NCI-H524 treated with DMSO at 0.1 percent for 48 hours (cell line): ENCODE measurements at places on chromosomes 11 and 22.
A peak's percentile ranks its signal among the peaks of the same experiment; 100 is the strongest.

DNA sequence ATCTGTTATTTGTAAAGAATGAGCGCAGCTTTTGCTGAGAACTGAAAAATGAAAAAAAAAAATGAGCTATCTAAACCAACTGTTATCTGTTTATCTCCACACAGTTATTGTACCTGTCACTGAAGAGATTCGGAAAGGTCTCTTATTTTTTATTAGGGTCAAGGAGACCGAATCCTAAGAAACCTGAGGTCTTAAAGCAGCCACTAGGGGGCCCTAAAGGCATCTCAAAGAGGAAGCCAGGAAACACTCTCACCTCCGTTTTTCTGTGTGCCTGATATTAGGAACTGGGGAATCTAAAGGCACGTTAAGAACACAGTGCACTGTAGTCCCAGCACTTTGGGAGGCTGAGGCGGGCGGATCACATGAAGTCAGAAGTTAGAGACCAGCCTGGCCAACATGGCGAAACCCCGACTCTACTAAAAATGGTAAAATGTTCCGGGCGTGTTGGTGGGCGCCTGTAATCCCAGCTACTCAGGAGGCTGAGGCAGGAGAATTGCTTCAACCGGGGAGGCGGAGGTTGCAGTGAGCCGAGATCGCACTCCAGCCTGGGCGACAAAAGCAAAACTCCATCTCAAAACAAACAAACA, 3.5 kb upstream of the LARGE1 start:
- DNase-seq, result peak; percentile 29

DNA sequence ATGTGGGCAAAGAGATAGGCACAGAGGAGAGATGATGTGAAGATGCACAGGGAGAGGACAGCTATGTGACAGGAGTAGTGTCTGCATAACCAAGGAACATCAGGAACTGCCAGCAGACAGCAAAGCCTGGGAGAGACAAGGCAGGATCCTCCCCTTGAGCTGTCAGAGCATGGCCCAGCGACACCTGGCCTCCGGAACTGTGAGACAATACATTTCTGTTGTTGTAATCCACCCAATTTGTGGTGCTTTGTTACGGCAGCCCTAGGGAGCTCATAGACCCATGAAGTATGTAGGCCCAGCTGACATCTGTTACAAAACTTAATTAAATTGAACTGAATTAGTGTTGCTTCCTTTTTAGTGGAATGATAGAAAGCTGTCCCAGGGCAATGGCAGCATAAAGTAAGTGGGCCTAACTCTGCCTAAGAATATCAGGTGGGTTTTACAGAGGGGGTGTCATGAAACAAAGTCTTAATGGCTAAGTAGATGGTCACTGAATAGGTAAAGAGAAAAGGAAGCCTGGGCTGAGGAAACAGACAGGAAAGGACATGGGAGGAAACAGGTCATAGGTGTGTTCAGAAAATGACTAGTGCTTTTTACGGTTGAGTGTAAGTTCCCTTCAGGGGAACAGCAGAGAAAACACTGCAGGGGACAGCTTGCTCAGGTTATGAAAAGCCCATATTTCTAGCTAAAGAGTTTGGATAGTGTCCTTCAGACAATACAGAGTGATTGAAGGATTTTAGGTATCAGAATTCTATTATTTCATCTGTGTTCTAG, 24.8 kb downstream of the RASSF10 start:
- DNase-seq, result no peak

DNA sequence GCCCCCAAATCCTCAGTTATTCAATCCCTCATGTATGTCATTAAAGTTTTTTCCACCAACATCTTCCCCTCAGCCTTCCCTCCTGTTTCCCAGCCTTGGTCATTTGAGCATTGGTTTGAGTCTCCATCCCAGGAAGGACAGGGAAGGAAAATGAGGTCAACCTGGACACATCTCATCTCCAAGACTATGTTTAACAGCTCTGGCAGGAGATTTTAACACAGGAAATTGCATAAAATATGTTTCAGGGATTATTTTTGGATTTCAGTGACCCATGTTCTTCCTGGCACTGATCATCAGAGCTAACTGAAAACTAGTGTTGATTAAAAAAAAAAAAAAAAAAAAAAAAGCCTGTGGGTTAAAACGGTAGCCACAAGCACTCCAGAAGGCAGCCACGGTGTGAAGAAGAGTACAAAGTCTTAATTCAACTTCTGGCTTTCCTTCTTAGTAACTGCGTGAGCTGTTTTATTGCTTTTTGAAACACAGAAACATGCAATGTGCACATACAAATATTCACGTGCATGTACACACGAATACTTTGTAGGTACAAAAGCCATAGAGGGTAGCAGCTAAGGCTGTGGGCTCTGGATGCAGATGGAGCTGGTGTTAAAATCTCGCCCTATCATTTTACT, 164.4 kb upstream of the DDI1 start:
- DNase-seq, result no peak

- DNase-seq, result no peak
These were observed 520.8 kb downstream of the INSC start for GRCh38 chr11:15635521-15635920.

GRCh38 chr11:22346282-22346681, 8.1 kb downstream of the SLC17A6 start:
- no peak for DNase-seq

- no peak for DNase-seq
These were observed 227.5 kb upstream of the NARS2 start for GRCh38 chr11:78802058-78802761.

- no peak for DNase-seq
These were observed 28.7 kb downstream of the IGHMBP2 start for GRCh38 chr11:68932358-68932757.

- no peak for DNase-seq
These were observed 21.4 kb upstream of the ACER3 start for GRCh38 chr11:76839311-76839710.

DNA sequence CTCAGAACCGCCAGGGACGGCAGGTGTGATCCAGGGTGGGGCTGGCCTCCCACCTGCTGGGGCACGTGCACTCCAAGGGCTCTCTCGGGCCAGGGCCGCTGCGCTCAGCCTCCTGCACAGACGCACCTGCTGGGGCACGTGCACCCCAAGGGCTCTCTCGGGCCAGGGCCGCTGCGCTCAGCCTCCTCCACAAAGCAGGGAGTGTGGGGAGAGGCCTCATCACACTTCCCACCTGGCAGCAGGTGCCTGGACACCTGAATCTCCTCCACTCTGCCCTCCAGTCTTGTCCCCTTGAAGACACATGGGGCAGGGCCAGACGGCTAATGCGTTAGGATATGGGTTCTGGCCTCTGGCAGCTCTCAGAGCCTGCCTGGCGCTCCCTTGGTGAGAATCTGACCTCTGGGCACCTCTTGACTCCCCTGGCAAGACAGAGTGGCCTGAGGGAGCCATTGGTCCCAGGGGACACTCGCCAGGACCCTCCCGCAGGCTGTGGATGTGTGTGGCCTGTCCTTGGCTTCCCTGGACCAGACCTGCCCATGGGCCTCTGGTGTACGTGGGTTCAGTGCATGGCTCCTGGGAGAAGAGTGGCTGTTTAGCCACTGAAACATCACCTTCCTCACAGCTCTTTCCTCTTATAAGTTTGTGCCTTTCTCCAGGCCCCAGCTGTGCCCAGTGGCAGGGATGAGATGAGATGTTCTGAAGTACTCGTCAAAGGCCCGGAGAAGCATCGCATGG, 73.5 kb downstream of the BRD1 start:
- DNase-seq, result no peak

DNA sequence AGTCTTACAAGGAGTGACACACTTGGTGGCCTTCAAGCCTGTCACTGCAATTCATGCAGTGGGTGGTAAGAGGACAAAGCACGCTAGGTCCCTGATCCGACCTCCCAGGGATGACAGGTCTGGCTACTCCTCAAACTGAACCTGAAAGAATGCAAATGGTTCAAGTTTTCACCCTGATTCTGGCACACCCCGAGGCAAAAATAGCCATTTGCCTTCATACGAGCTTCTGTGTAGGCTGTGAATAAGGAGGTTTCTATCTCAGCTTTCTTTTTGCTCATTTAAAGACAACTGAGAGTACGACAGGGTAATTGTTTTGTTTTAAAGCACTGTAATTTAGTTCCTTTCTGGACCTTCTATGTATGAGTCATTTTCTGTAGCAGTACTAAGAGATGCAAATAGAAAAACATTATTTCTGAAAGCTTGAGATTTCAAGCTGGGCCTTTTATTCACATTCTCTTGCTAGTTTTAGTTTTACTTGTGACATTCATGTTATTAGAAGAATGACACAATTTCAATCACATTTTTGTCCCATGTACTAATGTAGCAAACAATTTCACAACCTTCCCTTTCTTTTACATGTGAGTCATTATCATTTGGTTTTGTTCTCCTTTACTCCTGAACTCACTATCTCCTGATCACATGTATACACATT, 56.6 kb upstream of the FDX1 start:
- no peak for DNase-seq

DNA sequence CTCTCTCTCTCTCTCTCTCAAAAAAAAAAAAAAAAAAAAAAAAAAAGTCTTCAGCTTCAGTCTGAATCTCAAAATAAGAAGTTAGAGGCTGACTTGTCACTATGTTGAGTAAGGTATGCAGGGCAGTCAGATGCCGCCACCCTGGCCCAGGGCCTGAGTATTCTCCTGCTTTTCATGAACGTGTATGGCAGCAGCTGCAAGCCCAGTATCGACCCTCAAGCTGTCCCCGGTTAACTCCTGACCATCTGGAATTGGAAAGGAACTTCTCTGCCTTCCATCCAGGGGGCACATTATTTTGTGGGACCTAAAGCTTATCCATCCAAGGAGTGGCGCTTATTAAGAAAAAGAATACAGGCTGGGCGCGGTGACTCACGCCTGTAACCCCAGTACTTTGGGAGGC, 11.4 kb downstream of the MRGPRD start:
- no peak for DNase-seq

DNA sequence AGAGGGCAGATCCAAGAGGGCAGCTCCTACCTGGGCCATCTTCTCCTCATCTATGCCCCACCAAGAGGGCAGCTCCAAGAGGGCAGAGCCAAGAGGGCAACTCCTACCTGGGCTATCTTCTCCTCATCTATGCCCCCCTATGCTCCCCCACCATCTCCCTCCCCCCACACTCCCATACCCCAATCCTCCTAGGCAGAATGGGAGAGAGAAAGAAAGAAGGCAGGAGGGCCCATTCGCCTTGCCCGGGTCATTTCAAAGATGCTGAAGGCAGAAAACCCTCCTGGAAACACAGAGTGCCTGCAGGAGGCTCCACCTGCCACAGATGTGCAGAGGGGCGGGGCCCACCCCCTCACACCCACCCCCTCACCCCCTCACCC, 78.5 kb downstream of the BUD13 start:
- DNase-seq, result no peak

DNA sequence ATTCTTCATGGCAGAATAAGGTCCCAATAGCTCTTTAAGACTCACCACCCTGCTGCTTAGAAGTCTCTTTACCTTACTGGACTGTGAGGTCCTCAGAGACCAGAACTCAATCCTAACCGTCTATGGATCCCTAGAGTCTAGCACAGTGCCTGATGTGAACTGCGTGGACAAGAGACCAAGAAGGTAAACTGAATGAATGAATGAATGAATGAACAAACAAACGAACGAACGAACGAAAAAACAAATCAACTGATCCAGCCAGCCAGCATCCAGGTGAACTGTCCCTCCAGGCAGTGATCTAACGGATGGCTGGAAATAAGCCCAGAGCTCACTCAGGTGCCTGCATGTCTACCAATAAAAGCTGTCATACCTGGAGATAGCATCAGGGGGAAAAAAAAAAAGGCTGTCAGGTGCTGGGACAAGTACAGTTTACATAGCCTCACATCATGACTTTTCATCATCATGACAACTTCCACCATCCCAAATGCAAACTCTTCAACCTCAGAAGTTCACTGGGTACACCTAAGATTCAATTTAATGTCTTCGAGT, 59.8 kb downstream of the PACSIN2 start:
- no peak for DNase-seq

- DNase-seq, result no peak
These were observed 1.4 kb downstream of the CLDN5 start for GRCh38 chr22:19522881-19523239.

- DNase-seq, result no peak
These were observed 318.0 kb downstream of the KIRREL3 start for GRCh38 chr11:126682590-126682989.

DNA sequence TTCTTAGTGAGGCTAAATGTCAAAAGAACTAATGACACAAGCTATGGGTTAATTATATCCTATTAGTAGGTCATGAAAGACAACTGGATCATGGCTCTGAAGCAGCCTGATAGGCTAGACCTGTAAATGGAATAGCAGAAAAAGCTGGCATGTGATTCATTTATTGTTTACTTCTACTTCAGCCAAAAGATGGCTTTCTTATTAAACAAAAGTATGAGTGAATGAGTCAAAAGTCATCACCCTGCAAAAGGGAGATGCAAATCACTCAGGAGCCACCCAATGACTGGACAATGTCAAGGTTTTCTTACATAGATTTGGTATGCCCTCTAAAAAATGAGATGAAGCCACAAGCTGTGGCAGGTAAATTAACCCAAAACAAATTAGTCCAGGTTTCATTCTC, 138.0 kb downstream of the TRPC6 start:
- no peak for DNase-seq

- no peak for DNase-seq
These were observed 34.5 kb downstream of the GLB1L2 start for GRCh38 chr11:134366254-134366653.

DNA sequence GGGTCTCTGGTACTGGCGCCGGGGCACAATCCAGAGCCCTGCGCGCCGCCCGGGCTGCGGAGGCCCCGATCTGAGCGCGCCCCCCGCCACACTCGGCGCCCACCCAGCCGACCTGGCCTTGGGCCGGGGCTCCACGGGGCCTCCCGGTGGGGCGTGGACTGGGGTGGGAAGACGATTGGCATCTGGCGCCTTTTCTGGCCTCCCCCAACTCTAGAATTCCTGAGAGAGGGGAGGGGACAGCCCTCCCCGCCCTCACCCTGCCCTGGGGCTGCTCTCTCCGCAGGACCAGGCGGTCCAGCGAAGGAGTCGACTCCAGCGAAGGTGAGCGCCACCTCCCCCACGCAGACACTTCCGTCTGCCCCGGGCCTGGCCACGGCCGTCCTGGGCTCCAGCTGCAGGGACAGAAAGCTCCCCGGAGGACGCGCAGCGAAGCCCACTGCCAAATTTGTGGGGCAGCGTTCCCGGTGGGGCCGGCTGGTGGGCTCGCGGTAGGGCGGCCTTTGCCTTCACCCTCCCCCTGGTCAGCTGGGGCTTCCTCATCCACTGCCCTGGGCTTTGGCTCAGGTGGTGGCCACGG, 593 bp downstream of the SSH3 start:
- no peak for DNase-seq

DNA sequence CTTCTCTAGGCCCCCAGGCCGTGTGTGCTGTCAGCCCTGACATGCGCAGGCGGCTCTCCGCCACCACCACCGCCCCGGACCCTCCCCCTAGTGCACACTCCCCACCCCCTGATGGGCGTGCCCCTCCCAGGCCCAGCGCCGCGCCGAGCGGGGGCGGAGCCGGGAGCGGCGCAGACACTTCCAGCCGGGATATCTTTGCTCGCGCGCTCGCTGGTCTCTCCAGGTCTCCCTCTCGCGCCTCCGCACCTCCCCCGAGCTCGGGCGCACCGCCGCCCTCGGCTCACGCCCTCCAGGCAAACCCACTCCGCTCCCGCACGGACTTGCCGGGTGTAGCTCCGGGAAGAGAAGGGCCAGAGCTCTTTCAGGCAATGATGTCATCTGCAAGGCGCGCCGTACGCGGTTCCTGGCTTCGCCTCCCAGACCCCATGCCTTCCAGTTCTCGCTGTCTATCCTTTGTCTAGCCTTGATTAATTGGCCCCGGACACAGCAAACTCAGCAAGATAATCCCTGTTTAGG, at the start of gene SCN3B:
SCN3B (minus strand) TSS at position 59 of the 516 bp plus-strand sequence. CDS start 823 bp downstream, outside the sequence.
- peak; percentile 50 for DNase-seq

- DNase-seq, result peak; percentile 16
These were observed 142.4 kb downstream of the DSCAML1 start for GRCh38 chr11:117654281-117655255.

- DNase-seq, result no peak
These were observed 593.7 kb upstream of the LUZP2 start for GRCh38 chr11:23903044-23903704.
